ENCODE measurements at places on chromosomes 5 and 9.

- DNase-seq = no peak
Observed at GRCh38 chr5:78242001-78242400, 52.5 kb downstream of the AP3B1 start.

DNA sequence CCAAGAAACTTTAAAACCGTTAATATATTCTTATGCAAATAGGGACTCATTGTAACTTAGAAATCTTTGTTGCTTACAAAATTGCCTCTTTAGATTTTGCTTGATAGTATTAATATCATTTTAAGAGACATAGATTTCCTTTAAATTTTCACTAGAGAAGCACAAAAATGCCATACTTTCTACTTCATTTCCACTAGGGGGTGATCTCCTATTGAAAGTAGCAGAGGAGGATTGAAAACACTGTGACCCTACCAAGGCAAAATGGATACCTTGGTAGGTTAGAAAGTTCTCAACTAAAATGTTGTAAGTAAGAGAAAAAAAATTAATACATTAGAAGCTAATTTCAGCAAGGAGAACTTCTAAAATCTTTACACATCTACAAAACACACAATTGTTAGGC lies 204.9 kb downstream of the CHSY3 start:
- DNase-seq = no peak

GRCh38 chr9:121360601-121361374 lies 9.3 kb downstream of the STOM start:
- no peak for DNase-seq

GRCh38 chr5:885529-885928 lies 7.1 kb downstream of the BRD9 start:
- no peak for DNase-seq

- DNase-seq = no peak
Observed at GRCh38 chr9:133609311-133610098, at the start of gene FAM163B. Gene FAM163B, minus strand, starts transcription at chr9:133609389. Its CDS starts 29,166 bp downstream, at chr9:133580223.

GRCh38 chr5:17228821-17229291 lies 11.4 kb downstream of the BASP1 start:
- DNase-seq = no peak

DNA sequence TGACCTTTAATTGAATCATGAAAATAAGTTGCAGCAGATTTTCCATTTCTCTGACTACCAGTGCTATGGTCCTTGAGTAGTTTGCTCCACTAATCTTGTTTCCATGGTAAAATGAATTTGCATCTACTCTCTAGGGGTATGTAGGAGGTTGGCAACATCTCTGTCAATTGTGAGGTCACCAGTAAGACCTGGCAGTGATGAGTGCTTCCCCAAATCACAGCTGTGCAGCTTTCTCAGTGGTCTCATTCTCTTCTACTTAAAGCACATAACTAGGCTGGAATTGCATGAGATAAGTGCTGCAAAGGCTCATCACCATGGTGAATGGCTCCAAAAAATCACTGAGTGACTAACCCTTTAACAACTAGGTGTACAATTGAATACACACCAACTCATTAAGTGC lies 36.3 kb downstream of the ADAMTS19 start:
- DNase-seq = no peak

- peak; percentile 71 for DNase-seq
Observed at GRCh38 chr9:63816751-63817621, 1468.0 kb downstream of the FOXD4L5 start.

- DNase-seq = no peak
Observed at GRCh38 chr5:28249771-28250415, 1211.5 kb upstream of the CDH9 start.

DNA sequence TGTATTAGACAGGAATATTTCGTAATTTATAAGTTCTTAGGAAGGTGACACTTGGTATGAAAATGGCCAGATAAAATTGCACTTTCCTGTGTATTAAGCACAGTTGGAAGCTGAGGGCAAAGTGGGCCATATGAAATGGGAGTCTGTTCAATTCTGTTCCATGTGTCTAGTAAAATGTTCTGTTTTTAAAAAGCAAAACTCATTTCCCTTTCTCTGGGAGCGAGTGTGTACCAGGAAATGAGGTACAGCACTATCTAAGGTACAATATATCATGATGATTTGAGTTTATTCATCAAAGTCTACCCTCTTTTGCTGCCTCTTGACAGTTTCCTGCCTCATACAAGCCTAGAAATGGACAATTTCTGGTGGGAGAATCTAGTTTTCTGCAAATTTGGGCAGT lies 51.2 kb upstream of the KCNN2 start:
- no peak for DNase-seq

GRCh38 chr9:87606841-87607521 lies 109.3 kb downstream of the DAPK1 start:
- DNase-seq = no peak

DNA sequence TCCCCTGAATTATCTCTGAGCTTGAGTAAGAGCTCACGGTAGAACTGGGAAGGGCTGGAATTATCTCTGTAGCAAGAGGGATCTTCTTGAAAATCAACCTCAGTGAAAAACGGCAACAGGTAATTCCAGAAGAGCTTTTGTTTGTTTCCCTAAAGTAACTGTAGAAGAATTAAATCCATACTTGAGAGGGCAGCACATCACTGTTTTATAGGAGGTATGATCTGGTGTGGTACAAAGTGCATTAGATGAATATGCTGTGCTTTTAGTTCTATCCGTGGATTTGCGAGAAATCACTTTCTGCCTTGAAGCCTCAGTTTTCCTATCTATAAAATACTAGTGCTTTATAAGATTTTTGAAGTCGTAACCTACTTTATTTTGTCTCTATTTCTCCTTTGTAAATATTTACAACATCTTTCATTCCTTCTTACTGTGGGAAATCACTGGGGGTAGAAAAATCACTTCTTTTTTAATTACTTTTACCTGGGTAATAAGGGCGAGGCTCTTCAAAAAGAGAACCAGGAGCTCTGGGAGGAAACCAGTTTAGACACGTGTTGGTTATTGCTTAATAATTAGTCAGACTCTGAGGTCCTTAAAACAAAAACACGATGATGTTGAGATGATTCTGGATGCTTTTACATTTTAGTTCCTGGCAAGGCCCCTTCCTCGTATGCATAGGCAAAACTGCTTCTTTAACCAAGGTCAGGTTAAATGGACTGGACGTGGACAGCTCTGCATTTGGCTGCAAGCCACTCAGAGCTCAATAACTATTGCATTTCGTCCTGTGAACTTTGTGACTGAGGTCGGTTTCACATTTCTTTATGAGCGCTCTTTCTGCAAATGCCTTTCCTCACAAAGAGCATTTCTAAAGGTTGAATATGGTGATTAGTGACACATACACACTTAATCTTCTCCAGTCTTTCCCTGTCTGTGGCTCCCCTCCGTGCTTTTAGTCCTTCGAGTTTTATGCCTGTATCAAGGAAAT lies 376.1 kb downstream of the BRINP1 start:
- DNase-seq = no peak

- no peak for DNase-seq
Observed at GRCh38 chr9:128495296-128495695, 9.2 kb upstream of the GLE1 start.

DNA sequence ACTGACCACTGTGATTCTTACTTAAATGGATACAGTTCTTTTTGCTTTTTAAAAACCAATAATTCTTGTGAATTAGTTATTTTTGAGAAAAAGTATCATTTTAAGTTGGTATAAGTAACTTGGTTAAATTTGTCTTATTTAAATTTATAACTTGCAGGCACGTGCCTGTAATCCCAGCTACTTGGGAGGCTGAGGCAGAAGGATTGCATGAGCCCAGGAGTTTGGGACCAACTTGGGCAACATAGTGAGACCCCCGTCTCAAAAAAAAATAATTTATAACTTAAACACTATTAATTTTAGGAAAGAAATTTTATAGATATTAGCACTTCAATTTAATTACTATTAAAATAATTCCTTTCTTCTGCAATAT lies 5.0 kb downstream of the CPEB4 start:
- no peak for DNase-seq

DNA sequence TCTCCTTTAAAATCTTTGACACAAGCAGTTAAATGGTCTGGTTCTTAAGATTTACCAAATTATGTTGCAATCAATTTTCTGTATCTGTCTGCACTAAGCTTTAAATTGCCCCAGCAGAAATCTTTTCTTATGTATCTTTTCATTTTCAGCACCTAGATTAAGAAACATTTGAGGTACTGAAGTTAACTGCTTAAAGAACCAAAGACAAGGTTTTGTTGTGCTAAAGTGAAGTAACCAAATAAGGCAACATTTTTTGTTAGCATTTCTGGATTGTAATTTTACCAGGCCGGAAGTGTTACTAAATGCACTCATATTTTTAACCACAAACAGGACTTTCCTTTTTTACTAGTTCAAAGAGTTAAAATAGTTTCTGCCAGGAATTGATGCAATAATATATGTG lies 24.1 kb upstream of the MTAP start:
- DNase-seq = no peak

DNA sequence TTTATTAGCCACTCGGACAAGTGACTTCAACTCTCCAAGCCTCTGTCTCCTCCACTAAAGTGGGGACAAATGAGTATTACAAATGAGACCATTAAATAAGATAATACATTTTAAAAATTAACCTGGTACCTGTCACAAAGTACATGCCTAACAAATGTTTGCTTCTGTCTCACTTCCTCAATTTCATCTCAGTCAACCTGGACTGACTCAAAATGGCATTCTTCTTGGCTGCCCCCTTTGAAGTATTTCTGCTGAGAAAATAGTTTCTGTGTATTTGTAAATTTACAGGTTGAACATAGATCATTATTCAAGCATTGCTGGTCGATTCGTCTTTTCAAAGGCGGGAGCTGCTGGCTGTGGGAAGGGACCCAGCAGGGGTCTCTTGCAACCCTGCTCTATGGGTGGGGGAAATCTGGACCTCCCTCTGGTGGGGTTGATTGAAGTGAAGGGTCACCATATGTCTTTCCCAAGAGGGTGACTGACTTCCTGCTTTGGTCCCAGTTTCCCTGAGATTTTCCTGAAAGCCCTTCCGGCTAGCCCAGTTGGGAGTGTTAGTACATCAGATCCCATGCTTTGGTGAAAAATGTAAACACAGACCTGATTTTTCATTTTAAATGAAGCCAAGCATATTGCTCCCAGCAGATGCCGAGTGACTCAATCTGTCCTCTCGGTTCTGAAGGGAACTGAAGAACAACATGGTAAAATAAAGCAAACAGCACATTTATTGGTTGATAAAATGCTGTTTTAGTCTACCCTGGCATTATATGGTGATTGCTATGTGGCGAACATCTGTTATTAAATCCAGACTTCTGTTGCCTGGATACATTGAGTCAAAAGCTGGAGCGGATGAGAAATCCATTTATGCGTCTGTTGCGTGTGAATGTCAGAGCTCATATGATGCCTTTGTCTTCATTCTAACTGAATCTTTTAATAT lies 73.0 kb downstream of the KCNIP1 start:
- no peak for DNase-seq

DNA sequence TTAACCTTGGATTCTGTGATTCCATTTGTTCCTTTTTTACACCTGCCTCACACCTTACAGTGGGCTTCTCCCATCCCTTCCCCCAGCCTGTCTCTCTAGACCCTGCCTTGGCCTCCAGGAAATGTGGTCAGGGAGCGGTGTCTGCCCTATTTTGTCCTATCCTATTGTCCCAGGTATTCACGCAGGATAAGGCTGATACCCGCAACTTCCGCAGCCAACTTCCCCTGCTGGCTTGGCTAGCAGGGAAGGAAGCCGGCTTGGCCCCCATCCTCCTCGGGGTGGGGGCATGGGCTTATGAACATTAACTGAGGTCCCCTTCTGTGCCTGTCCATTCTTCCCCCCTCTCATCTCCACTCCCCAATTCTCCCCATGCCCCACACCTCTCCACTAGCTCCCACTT lies 3.5 kb downstream of the CSF1R start:
- DNase-seq = no peak

GRCh38 chr5:1128977-1129710 lies 17.3 kb upstream of the SLC12A7 start:
- DNase-seq = no peak
